ENCODE measurements at places on chromosomes 1 and 21.

- peak; percentile 84 for DNase-seq
These were observed 4.3 kb upstream of the SPATC1L start for GRCh38 chr21:46188226-46189212.

DNA sequence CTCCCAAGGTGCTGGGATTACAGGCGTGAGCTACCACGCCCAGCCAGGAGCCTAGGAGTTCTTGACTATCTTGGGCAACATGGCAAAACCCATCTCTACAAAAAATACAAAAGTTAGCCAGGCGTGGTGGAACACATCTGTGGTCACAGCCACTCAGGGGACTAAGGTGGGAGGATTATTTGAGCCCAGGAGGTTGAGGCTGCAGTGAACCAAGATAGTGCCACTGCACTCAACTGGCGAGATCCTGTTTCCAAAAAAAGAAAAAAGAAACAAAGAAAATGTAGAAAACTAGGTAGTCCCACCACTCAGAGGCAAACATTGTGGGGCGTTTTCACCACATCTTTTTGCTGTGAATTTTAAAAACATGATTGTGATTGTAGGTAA, 141.3 kb downstream of the ZZZ3 start:
- no peak for DNase-seq

DNA sequence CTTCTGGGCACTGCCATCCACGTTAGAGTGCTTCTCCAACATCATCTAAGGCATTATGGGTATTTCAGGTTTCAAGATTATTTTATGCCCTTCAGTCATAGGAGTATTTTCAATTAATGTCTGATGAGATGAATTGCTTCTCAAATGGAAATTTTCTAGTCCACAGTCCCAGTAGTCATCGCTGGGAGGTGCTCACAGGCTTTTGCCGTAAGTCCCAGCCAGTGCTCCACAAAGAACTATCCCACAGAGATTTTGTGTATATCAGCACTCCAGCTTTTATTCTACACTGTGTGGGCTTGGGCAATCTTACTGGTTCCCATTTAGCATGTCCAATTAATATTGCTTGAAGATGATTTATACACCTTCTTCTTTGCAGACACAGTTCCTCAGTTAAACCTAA, 61.0 kb downstream of the SMYD2 start:
- no peak for DNase-seq

- no peak for DNase-seq
These were observed 20.7 kb downstream of the NADK start for GRCh38 chr1:1757422-1758058.

DNA sequence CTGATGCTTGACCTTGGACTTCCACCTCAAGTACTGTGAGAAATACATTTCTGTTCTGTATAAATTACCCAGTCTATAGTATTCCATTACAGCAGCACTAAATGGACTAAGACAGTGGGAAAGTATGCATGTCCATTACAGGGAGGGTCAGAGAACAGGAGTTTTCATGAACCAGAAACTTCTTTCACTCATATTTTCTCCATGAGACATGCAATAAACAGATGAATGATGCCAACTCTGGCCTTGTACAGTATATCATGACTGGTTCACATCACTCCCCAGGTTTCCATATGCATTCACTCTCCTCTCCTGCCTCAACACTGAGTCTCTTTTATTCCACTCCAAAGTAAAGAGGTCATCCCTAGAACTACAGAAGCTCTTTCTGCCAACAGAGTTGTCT, 4.5 kb upstream of the IFI16 start:
- DNase-seq = peak; percentile 35

GRCh38 chr1:80878343-80878742, 922.4 kb upstream of the ADGRL2 start:
- DNase-seq = no peak

DNA sequence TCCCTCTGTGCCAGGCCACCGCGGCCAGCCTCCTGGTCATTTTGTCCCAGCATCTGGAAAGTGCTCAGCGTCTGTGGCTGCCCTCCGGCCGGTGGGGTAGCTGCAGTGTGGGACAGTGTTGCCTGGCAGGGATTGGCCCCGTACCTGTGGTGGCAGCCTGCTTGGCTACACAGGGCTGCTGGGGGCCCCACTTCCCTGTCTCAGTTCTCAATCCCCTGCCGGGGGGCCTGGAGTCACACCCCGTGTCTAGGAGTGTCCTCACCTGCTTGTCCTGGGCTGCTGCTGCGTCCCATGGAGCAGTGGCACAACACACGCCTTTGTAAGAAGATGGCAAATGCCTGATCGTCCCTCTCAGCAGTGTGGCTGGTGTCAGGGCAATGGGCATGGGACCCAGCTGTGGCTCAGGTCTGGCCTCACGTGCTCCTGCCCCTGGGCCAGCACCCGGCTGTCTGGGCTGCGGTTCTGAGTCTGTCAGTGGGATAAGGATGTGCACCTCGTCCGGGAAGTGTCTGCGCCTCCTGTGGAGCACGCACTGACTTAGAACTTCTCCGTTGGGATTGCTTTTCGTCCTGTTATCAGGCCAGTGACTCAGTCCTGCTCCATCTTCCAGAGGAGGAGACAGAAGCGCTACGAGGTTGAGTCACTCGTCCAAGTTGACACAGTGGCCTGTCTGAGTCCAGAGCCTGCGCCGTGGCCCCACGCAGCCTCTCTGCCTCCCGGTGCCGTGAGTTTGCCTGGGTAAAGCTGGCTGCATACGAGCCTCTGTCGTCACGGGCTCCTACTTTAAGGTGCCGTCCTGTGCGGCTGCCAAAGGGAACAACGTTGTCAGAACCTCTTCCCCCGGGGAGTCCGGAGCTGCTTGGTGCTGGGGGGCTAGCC, 41.0 kb downstream of the CRYAA start:
- no peak for DNase-seq

DNA sequence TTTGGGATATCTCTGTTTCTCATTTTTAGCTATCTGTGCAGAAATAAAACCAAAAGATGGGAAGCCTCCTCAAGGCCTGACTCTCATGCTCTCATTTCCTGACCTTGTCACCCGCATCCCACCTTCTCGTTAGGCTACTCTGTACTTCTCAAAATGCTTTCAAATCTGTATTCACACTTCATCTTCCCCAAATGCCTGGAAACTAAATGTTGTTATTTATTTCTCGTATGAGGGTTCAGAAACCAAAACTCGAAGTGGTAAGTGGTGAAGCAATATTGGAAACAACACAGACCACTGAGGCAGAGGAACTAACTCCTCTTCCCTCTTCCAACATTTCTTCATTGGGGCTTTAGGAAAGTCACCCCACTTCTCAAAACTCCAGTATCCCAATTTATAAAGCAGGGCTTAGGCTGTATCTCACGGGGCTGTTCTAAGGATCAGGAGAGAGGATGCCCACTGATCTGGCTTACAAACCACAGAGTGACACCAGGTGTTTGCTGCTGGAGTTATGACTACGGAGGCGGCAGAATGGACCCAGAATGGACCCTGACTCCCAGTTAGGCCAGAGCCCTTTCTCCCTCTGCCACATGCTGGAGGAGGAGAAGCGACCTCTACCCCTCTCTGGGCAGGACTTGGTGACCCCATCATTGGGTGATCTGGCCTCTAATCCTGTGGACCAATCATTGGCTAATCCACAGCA, 3.5 kb downstream of the SLAMF7 start:
- no peak for DNase-seq

DNA sequence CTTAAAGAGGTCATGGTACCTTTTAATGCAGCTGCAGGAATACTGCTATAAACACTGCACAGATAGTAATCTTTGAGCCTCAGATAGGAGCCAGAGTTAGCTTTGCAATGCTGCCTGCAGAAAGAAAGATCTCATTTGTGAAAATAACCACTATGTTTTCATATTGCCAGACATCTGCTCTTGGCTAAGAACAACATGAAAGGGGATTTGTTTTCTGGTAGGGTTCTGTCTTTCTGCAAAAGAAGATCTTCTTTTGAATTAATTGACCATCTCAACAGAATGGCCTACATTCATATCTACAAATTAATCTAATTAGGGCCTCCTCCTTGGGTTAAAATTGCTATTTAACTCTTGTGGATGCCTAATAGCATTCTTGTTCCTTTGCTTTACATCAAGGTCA, 177.6 kb upstream of the DPYD start:
- no peak for DNase-seq

DNA sequence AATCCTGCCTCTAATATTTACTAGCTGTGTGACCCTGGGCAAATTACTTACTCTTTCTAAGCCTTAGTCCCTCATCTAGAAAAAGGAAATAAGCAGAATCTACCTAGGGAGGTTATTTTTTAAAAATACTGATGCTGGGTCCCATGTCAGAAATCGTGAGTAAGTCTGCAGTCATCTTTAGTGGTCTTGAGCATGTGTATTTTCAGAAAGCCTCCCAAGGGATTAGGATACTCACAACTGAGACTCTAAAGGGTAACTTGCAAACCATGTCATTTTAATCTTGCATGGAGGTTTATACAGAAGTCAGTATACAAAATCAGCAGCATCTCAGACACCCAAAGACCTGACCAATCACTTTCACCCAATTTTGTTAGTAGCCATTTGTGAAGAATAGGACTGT, 43.2 kb downstream of the DSTYK start:
- DNase-seq = no peak

DNA sequence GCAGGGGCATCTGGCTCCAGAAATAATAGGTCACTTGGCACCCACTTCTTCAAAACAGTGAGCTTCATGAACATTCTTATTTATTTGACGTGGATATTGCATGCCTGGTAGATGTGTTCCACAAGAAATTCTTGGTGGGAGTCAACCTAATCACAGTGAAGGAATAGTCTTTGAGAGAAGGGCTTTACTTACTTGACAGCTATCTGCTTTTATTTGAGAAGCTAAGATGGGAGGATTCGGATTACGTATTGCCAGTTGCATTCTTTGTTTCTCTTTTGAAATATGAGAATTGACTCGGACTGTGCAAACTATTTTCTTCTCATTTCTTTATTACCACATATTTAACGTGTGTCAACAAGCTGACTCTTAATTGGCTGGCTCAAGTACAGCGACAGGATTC, 117.2 kb downstream of the FASLG start:
- peak; percentile 28 for DNase-seq

DNA sequence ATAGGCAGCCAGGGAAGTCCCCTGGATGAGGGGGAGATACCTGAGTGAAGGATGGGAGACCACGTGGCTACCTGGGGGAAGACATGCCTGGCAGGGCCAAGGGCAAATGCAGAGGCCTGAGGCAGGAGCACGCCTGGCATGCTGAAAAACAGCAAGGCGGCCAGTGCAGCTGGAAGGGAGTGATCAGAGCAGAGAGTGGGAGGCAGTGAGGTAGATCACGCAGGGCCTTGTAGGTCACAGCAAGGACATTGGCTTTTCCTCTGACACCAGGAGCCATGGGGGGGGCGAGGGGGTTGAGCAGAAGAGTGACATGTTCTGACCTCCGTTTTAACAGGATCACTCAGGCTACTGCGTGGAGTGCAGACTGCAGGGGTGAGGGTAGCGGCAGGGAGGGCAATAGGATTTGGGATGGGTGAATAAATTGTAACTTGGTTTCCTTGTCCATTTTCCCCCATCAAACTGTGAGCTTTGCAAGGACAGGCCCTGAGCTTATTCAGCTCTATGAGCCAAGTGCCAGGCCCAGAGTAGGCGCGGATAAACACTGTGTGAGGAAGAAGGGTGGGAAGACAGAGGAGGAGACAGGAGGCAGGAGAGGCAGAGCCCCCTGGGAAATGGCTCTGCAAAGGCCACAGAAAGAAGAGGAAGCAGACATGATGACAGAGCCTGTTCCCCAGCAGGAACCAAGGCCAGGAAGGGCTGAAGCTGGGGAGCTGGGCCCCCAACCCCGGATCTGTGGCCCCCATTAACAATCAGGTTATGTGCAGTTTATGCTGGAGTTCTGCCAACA, 16.6 kb downstream of the IFI6 start:
- DNase-seq = no peak

DNA sequence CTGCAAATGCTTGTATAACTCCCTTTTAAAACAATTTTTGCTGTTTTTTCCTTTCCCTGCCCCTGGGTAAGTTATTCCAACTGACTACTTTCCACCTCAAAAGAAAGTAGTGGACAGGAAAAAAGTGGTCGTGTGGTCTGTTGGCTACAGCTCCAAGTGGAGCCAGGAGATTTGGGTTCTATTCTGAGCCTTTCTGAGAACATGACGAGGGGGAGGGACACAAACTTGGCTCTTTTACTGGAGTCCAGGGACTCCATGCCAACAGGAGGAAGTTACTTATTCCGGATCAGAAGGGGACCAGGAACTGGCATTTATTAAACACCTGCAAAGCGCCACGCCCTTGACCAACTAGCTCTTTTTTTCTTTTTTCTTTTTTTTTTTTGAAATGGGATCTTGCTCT, 79.0 kb upstream of the CAPZB start:
- no peak for DNase-seq

- DNase-seq = no peak
These were observed 60.7 kb upstream of the TEKT2 start for GRCh38 chr1:36023098-36023769.

DNA sequence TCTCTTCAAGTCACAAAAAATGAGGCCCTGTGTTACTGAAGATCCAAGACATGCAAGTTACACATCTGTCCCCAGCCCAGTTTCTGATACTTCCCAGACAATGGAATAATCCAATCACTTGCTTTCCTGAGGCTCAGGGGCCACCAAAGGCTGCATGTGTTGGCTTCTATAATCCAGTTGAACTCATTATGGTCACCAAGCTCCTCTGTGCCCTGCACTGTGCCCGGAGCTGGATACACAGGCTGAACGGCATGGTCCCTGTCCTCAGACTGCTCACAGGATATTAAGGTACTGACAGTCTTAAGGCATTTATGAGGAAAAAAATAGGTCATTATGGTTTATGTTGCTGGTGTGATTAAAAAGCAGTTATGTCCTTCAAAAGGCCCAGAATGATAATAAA, 117.0 kb upstream of the SYT6 start:
- no peak for DNase-seq

- DNase-seq = no peak
These were observed 7.5 kb upstream of the SLC44A5 start for GRCh38 chr1:75618382-75618781.

DNA sequence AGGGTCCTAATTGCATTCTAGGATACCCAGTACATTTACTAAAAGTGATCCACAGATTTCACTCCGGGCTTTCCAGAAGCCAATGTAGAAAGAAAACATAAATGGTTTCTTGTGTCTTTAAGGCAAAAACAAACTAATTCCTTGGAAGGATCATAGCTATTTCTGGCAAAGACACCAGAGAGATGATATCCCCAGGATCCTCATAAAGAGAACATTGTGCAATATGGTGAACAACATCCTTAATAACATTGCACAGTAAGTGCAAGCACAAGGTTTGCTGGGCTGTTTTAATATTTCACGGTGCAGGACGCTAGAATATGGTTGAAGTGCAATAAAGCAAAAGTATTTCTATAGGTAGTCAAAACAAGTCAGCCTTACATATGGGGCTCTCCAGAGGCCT, 83.0 kb downstream of the NTPCR start:
- DNase-seq = peak; percentile 61

DNA sequence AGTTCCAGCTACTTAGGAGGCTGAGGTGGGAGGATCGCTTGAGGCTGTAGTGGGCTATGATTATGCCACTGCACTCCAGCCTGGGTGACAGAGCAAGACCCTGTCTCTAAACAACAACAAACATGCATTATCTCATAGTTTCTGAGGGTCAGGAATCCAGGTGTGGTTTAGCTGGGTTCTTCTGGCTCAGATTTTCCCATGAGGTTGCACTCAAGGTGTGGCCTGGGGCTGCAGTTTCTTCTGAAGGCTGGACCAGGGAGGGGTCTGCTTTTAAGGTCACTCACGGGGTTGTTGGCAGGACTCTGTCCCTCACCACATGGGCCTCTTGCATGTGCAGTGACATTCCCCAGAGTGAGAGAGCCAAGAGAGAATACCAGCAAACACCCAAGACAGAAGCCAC, 77.0 kb downstream of the EPHB2 start:
- DNase-seq = no peak

All from adipocyte (in vitro differentiated cells).